Right hindlimb (tissue), 1 donor: ENCODE measurements at places on chromosomes 7 and 10.
A peak's percentile ranks its signal among the peaks of the same experiment; 100 is the strongest.

- peak; percentile 20 for DNase-seq
Observed at GRCh38 chr7:2542916-2543871, 12.1 kb downstream of the BRAT1 start.

DNA sequence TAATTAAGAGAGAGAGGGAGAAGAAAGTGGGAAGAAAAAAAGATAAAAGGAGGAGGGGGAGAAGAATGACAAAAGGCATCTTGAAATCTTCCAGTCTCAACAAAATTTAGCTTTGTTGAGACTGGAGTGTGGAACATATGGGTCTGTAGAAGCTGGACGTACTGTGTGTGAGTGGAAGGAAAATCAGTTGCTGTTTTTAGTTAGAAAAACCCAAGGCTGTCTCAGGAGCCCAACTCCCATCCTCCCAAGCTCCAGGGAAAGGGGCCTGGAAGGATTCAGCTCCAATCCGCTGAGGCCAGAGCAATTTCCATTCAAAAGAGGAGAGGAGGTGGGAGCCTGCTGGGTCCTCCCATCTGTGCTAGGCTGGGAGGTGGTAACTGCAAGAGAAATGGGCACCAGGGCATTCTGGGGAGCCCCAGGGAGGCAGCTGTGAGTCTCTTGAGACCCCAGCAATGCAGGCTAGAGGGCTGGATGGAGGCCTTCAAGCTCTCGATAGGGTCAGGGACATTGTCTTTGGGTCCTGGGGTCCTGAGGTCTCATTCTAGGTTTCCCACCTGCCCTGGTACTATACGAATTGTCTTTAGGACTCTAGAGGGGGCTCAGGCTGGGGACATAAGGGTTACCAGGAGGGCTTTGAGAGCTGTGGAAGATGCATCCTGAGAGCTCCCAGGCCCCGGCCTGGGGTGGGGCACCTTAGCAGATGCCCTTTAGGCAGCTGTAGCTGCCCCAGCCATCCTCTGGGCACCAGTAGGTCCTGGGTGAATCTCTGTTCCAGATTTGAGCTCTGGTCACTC, 21.4 kb downstream of the ADCYAP1R1 start:
- no peak for DNase-seq

DNA sequence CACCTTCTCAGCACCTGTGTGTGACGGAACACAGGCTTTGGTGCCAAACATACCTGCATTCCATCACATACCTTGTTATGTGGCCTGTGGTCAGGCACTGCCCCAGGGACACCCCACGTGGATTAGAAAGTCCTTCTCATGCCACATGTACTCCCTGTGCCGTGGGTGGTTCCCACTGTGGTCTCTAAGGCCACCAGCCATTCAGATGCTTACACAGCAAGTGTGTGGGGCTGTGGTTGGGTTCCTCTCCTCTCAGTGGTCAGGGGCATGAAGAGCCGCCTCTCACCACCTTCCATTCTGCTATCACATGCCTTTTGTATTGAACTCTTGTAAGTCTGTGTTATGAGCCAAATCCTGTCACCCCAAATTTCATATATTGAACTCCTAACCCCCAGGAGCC, 85.1 kb upstream of the IGFBP3 start:
- no peak for DNase-seq

GRCh38 chr10:1572519-1573333, 164.6 kb downstream of the ADARB2 start:
- DNase-seq: no peak

- no peak for DNase-seq
Observed at GRCh38 chr10:15345450-15345849, 25.6 kb downstream of the FAM171A1 start.

DNA sequence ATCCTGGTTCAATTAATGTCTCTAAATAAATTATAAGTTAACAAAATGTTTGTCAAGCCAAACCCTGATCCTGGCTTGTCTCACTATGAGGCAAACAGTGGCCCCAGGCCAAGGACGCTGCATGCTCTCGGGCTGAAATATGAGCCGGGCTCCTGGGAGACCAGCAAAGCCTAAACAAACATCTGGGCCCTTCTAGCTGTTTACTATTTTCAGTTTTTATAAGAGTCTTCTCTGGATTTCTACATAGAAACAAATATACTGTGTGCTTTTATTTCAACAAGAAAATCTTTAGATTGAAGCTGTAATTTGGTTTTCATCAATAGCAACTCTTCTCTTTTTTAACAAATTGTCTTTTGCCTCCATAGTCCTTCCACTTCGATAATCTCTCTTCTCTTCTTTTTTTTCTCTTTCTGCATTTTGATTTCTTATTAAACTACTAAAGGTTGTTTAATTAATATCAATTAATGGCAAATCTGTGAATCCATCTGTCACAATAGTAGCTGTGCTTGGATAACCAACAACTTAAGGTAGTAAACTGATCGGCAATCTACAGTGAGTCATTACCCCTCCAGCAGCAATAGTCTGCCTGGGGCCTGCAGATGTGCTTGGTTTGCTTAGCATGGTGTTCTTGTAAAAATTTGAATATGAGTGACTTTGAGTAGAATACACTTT, 83.3 kb upstream of the DNAJC1 start:
- peak; percentile 90 for DNase-seq

- DNase-seq: no peak
Observed at GRCh38 chr10:31353574-31353973, 34.6 kb downstream of the ZEB1 start.

- DNase-seq: no peak
Observed at GRCh38 chr10:99285881-99286280, 43.3 kb upstream of the CNNM1 start.

DNA sequence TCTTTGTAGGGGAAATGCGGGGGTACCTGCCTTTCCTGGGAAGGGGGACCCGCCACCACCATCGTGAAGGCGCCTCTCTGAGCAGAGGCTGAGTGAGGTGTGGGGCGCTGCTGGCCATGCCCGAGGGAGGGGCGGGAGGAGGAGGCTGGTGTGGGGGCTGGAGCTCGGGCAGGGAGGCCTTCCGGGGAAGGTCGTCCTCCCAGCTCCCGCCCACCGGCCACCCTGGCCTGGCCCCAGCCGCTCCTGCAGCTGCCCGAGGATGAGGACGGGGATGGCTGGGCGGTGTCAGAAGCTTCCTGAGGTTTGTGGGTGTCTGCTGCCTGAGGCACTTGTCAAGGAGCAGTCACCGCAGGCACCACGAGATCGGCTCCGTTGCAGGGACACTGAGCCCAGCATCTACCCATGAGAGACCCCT, 11.4 kb downstream of the PWWP2B start:
- DNase-seq: no peak

GRCh38 chr10:50586740-50587088, 37.0 kb downstream of the SGMS1 start:
- DNase-seq: no peak

GRCh38 chr7:33815336-33815735, 90.0 kb upstream of the BMPER start:
- no peak for DNase-seq

GRCh38 chr7:95324431-95324830, at the start of gene PON1:
PON1 (minus strand) TSS chr7:95324532; CDS start chr7:95324475, 57 bp downstream.
- DNase-seq: peak; percentile 21

DNA sequence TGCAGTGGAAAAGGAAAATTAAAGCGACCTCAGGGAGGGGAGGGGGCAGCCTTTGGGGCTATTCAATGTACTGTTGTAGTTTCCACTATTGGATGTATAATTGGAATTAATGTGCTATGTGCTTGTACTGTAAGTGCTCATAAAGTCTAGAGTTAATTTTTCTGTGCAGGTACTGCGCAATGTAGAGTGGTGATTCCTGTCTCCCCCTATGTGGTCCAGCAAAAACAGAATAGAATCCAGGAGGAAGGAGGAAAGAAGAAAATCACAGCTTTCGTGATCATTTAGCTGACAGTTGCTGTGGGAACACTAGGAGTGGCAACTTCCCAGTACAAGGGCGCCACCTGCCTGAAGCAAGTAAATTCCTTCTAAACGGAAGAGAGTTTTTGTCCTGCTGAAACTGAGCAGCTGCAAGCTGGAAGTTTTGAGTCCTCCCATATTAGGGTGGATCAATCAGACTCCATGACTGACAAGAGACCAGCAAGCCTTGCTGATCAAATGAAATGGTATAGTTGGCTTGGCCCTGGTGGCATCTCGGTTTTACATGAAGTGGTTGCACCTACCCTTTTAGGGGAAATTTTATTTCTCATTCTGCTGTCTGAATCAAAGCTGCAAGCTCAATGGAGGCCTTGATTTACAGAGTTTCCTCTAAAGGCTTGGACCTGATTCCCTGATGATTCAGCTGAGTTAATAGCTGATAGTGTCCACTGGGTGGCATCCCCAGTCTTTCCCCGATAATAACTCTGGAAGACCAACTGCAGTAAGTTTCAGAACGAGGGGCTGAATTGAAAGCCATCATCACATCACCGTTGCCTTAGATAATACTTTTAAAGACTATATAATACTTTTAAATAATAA, 299.8 kb downstream of the HGF start:
- peak; percentile 81 for DNase-seq

GRCh38 chr10:48634198-48634983, 29.5 kb upstream of the ARHGAP22 start:
- DNase-seq: peak; percentile 59

DNA sequence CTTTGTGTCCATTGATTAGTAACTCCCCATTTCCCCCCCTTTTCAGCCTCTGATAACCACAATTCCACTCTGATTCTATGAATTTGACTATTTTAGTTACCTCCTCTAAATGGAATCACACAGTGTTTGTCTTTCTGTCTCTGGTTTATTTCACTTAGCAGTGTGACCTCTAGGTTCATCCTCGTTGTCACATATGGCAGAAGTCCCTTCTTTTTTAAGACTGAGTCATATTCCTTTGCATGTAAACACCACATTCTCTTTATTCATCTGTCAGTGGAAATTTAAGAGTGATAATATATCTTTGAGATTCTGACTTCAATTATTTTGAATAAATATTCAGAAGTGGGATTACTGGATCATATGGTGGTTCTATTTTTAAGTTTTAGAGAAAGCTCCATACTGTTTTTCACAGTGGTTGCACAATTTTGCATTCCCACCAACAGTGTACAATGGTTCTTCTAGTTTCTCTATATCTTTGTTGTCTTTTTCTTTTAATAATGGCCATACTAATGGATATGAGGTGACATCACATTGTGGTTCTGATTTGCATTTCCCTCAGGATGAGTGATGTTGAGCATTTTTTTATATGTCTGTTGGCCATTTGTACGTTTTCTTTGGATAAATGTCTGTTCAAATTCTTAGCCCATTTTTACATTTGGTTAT, 126.1 kb upstream of the GRB10 start:
- DNase-seq: no peak

DNA sequence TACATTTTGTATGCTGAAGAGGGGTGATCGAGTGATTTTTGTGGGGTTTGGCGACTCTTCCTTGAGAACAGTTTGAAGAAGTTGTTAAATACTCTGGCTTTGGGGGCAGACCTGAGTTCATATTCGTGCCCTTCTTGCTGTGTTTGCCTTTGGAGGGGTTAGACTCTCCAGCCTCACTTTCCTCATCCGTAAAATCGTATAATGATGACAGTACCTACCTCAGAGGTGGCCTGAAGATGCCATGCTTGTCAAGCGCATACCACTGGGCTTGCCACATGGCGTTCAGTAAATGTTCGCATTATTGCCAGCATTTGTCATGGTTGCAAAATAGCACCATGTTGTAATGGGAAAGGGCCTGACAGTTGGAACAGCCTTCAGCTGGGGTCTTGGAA, 1.3 kb downstream of the STK17A start:
- DNase-seq: peak; percentile 24

GRCh38 chr10:50572017-50572491, 51.7 kb downstream of the SGMS1 start:
- no peak for DNase-seq

DNA sequence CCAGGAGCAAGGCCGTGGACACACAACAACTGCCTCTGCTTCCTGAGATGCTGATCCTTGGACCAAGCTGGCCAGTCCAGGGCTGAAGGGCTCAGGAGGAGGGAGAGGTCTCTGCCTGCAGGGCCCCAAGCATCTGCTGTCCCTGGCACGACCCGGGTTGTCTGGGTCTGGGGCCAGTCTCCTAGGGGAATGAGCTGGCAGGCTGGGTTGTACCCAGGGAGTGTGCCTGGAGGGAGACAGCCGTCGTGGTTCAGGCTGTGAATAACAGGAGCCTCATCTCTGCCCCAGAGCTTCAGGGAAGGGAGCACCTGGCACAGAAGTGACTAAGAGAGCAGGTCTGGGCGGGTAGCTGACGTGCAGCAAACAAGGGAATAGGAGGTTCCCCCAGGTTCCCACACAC, 17.9 kb upstream of the SERPINE1 start:
- no peak for DNase-seq

DNA sequence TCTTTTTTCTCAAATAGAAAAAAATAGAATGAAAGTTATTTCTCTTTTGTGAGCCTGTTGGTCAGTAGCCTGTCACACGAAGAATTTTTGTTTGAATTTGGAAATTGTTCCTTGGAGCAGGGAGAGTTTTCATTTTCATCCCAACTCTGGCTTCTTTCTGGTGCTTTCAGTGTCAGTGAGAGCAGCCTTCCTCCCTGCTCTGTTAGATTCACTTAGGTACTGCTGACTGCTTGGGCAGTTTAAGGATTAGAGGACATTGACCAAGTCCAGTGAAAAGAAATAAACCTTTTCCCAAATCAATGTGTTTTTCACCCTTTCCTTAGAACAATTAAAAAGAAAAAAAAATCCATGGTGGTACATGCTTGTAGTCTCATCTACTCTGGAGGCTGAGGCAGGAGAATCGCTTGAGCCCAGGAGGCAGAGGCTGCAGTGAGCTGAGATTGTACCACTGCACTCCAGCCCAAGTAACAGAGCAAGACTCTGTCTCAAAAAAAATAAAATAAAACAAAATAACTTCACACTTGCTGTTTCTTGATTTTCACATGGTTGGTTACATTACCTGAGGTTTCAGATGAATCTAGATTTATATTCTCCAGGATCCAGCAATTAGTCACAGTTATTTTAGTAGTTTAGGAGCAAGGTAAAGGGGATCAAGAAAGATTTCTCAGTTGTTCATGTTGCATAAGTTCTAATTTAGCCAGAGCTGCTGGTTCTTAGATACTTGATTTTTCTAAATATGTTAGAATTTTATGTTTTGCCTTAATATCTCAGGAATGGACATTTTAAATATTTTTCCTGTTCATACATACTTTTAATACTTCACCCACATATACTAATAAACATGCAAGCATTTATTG, 63.1 kb downstream of the ZNRF2 start:
- no peak for DNase-seq

DNA sequence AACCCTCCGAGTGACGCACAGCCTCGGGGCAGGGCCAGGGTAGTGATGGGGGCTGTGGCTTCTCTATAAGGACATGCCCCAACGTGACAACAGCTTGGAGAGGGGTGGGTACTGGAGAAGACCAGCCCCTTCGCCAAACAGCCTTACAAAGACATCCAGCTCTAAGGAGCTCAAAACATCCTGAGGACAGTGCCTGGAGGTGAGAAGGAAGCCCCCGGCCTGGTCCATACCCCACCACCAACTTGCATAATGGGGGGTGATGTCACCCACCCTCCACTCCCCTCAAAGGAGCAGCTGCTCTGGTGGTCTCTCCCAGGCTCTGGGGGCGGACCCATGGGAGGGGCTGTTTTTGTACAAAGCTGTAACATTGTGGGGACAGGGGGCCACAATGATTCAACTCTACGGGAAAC, 15.1 kb downstream of the PRSS2 start:
- DNase-seq: no peak

DNA sequence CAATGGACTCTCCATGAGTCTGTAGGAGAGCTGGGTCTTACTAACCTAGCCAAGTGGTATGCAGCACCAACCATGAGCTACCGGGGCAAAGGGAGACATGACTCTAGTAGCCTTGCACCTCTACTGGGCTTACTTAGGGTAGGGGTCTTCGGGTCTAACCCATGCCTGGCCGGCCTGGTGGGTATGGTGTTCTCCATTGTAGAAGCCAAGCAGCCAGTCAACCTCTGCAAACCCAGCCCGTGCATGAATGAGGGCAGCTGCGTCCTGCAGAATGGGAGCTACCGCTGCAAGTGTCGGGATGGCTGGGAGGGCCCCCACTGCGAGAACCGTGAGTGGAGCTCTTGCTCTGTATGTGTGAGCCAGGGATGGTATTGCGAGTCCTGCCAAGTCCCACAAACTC, 51.0 kb downstream of the VWA2 start:
- no peak for DNase-seq
